ENCODE measurements at places on chromosomes 7 and 10. TPM values are rescaled to one million over a fixed set of nuclear protein-coding genes. Genes with fewer than 3 reads are reported as not detected.

The MCM10 gene
- 0.34 TPM for total RNA-seq

The ARL5B gene
- 8.8 TPM for total RNA-seq

The ELMO1 gene
- total RNA-seq = 0.16 TPM

The POLR3A gene
- total RNA-seq = 14.3 TPM

The VSTM2A gene
- total RNA-seq = not detected

The SPDYE2 gene
- total RNA-seq = not detected

Data from bronchial smooth muscle cell (primary cell).